ENCODE measurements at places on chromosomes 3 and 15.

- no peak for DNase-seq
Measured at GRCh38 chr3:120462409-120462959, 11.7 kb upstream of the FSTL1 start.

- DNase-seq, result no peak
Measured at GRCh38 chr15:85726454-85726853, 68.3 kb downstream of the KLHL25 start.

GRCh38 chr15:69391046-69391757 is 22.9 kb upstream of the KIF23 start:
- DNase-seq, result no peak

GRCh38 chr3:57939775-57940174 is 68.4 kb upstream of the FLNB start:
- DNase-seq, result no peak

GRCh38 chr3:32009957-32010356 is 28.4 kb downstream of the ZNF860 start:
- no peak for DNase-seq

DNA sequence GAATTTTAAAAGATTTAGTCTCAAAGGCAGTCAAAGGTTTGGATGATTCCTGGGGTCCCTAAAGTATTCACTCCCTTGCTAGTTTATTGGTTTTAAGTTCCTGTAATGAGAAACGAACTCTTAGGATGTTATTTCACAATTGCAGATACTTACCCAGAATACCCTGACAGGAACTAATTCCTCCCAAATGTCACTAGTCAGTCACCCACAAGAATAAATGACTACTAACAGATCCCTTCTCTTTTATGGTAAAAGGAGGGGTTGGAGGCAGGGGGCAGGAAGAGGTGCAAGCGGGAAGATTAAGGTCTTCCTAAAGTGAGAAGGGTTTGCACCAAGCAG is 174.2 kb upstream of the SLC2A2 start:
- DNase-seq, result no peak

- no peak for DNase-seq
Measured at GRCh38 chr3:131053043-131053859, 26.6 kb downstream of the NEK11 start.

DNA sequence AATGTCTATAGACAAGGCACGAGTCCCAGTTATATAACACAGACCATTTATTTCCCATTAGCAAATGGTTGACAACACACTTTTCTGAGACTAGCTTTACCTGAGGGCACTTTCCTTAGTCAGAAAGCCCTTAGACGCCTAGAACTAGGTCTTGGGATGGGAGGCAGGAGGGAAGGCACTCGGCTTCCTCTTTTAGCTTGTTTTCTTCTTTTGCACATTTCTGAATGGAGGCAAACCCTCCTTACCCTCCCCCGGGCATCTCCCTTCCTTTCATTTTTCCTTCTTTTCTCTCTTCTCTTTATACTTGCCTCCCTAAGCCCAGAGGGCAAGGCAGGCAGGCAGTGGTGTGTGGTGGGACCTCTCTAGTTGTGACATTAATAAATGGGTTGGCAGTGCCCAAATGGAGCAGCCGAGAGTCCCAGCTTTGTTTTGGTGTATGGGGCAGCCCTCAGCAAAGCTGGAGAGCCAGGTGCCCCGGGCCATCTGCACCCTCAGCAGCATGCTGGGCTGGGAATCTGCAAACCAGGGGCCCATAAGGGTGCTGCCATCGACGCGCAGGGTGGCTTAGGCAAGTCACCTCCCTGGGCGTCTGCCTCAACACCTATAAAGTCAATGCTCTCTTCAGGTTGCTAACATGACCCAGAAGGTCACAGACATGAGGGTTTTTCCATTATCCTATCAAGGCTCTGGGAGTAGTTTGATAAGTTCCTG is 21.1 kb upstream of the BCL2L10 start:
- no peak for DNase-seq

DNA sequence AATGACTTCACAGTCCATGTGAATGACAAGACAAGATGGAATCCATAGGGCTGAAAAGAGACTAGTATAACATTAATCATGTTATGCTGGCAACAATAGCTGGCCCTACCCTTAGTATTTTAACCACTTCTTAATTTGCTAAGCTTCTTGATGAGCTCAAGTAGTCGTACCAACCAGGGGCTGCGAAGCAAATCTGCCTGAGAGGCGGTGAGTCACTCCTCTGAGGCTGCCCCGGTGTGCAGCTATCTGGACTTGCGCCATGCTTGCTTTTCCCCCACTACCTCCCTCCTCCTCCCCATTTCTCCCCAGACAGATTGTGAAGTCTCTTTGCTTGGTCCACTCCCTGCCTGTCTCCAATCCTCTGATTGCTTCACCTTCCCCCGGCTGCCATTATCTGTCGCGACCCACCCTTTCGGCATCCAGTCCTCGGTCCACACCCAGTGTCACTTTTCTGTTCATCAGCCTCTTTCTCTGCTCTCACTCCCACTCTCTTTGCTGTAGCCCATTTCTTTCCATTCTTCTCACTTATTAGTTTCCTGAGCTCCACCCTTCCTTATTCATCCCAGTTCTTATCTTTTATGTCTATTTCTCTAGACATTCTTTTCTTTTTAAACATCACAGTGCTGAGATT is 42.7 kb downstream of the DUT start:
- no peak for DNase-seq

DNA sequence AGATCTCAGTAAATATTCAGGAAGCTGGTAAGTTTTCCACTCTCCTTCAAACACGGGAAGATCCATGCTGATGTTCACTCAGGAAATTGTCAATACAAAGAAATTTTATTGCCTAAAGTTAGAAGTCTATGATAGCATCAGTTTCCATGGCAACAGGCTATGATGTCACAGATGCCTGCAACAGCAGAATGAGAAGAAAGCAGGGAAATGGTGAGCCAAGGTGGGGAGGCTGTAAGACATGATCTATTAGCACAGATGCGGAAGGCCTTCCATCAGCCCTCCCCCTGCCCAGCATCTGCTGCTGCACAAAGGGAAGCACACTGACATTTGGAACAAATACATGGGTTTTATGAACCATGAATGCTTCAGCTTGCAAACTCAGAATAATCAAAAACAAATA is 28.6 kb downstream of the EPHB1 start:
- no peak for DNase-seq

DNA sequence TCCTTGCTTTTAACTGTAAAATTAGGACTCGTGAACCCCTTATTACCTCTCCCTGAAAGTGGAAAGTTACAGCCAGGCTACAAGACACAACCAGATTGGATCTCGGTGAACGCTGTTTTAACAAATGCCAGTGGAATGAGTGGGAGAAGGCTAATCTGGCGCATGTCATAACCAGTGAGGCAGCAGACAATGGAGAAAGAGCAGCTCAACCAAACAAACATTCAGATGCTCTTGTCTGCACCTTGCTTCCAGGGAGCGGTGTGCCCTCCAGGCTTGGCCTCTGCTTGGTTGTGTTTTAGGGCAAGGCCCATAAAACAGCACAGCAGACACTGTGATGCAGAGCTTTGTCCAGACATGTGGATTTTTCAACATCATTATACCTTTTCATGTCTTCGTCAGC is 45.9 kb upstream of the ATP1B3 start:
- DNase-seq, result no peak

DNA sequence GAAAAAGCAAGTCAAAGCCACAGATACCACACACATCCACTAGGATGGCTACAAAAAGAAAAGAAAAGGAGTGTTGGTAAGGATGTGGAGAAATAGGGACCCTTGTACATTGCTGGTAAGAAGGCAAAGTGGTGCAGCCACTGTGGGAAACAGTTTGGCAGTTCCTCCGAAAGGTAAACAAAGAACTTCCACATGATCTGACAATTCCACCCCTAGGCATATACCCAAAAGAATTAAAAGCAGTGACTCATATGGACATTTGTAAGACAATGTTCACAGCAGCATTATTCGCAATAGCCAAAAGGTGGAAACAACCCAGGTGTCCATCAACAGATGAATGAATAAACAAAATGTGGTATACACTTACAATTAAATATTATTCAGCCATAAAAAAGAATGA is 22.2 kb upstream of the GMPPB start:
- DNase-seq, result no peak

DNA sequence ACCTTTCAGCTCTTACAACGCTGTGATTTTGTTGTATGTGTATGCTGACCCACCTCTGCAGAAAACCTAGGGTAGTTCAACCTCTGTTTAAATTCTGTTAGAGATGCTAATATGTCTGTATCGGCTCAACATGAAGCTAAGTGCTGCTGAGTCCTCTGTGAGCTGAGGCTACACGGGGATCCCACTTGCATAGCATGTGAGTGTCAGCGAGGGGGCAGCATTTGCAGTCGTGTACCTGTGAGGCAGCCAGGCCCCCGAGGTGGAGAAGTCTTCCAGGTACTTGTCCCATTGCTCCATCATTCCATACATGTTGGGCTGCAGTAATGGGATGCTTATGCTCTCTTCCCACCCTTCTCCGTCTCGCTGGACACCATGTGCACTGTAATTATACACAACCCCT is 3.7 kb downstream of the MKRN2OS start:
- DNase-seq, result no peak

DNA sequence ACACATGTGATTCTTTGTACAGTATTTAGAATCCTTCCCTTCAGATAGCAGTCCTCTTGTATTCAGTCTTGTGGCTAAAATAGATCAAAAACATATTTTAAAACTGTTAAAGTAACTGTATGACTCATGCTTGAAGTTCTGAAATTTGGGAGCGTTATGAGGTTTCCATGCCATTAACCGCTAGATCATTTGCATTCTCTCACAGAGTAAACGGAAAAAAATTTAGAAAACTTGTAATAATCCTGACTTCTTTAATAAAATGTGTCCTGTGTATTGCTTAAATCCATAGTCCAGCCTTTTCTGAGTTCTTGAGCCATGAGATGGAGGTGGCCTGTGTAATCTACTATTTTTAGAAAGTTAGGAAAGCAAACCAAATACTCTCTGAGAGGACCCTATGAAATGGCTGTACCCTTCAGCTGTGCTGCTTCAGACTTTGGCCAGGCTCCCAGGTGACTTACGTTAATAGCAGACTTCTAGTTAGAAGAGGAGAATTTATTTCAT is 33.8 kb downstream of the MBNL1 start:
- DNase-seq, result no peak

- no peak for DNase-seq
Measured at GRCh38 chr3:70855149-70855548, 542.7 kb upstream of the MDFIC2 start.

DNA sequence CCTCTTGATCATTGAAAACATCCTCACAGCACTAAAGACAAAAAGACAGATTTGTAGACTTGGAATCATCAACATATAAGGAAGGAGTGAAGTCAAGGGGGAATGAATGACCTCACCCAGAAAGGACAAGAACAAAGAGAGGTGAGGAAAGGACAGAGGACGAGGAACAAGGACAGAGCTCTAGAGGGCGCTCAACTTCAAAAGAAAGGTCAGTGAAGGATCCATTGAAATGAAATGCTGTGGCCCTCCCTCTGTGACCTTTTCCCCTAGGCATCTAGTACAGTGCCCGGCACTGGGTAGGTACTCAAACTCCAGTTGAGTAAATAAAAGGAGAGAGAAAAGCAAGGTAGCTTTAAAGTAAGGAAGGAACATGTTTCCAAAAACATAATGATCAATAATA is 2.6 kb downstream of the ATP8B4 start:
- no peak for DNase-seq

DNA sequence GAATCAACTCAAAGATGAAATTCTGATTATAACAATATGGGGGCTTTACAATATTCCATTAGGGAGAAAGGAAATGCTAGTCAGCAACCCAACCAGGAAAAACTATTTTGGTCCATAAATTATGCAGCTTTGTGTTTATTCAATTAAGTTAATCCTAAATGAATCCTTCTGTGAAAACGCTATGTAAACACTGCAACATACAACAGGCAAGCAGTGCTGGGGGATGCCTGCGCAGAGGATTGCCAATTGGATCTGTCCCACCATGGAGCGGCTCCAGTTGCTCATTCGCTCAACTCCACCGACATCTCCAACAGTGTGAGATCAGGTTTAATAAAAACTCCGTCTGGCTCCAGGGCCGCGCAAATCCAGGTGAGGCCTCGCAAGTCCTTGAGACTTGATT is 290.5 kb upstream of the VEPH1 start:
- no peak for DNase-seq

- DNase-seq, result no peak
Measured at GRCh38 chr15:52759969-52760368, 30.2 kb downstream of the ONECUT1 start.

- DNase-seq, result no peak
Measured at GRCh38 chr15:68450192-68450591, 18.2 kb upstream of the ITGA11 start.

DNA sequence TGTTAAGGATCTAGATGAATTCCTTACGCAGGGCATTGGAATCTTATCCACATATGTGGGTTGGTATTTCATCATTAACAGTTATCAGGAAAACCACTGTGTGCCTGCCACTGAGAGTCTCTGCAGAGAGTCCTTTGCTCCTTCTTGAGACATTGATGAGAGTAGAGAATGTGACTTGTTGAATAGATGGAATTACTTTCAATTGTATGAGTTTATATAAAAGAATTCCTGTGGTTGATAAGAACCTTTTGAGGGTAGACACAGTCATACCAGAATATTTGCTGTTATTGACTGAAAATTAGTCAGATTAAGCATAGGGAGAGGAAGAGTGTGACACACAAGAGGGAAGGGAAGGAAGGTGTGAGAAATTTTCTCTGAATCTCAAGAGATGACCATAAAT is 30.8 kb downstream of the ARHGEF26 start:
- DNase-seq, result no peak

- no peak for DNase-seq
Measured at GRCh38 chr3:74387111-74387735, 227.2 kb downstream of the CNTN3 start.

- no peak for DNase-seq
Measured at GRCh38 chr3:64924961-64925360, 237.2 kb upstream of the ADAMTS9 start.

- DNase-seq, result no peak
Measured at GRCh38 chr3:95217661-95218060, 1154.8 kb downstream of the NSUN3 start.

GRCh38 chr3:106121491-106122289 is 252.9 kb upstream of the CBLB start:
- no peak for DNase-seq

GRCh38 chr3:169931747-169932520 is 20.6 kb downstream of the SAMD7 start:
- DNase-seq, result no peak

GRCh38 chr3:139202226-139202958 is 141.4 kb upstream of the MRPS22 start:
- no peak for DNase-seq

- DNase-seq, result no peak
Measured at GRCh38 chr15:29736744-29737020, 85.6 kb downstream of the TJP1 start.

DNA sequence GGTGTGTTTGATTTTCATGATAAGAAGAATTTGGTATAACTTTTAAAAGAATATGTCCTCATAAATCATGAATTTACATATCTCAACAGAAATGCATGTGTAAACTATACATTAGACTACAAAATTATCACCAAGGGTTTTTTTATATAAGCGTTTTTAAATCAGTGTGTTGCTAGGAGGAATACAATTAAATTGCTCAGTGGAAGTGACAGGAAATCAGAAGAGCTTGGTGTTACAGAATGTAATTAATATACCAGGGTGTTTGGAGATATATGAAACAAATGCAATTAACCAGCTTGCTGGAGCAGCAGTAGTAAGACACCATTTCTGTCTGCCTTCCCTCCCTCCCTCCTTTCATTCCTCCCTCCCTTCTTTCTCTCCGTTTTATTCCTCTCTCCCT is 2.4 kb downstream of the ROBO2 start:
- DNase-seq, result no peak

- DNase-seq, result no peak
Measured at GRCh38 chr3:72439321-72440183, 408.7 kb downstream of the SHQ1 start.
